ENCODE measurements at places on chromosomes 13 and 19.

- no peak for DNase-seq
Measured at GRCh38 chr19:58586133-58586765, 13.1 kb upstream of the MZF1 start.

DNA sequence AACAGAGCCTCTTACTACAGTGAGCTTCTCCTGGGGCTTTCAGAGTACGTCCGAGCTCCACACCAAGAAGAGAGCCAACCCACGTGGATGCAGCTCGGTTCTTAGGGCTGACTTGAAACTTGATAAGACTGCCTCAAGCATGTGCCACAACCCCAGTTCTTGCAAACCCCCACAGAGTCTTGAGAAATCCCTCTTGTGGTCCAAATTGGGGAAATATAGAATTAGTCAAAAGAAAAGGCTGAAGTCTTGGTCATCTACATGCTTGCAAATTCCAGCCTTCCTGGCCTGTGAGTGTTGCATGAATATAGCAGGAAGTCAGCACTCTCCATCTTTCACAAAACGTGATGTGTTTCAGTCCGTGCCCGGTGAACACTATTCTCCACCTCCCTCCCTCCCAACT lies 95.2 kb downstream of the GGACT start:
- no peak for DNase-seq

GRCh38 chr13:37319031-37319443 lies 213.6 kb upstream of the CSNK1A1L start:
- no peak for DNase-seq

DNA sequence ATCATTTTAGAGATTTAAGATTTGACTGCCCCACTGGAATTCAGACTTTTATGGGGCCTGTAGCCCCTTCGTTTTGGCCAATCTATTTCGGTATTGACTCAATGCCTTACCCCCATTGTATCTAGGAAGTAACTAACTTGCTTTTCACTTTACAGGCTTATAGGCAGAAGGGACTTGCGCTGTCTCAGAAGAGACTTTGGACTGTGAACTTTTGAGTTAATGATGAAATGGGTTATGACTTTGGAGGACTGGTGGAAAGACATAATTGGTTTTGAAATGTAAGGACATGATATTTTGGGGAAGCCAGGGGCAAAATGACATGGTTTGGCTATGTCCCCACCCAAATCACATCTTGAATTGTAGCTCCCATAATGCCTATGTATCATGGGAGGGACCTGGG lies 463.0 kb upstream of the KLHL1 start:
- no peak for DNase-seq

Measured in ovary (tissue), 10 donors.